Purkinje cell (primary cell): ENCODE measurements at places on chromosomes 2 and 18. TPM values are rescaled to one million over a fixed set of nuclear protein-coding genes. Genes with fewer than 3 reads are reported as not detected.

SPDYA gene
- polyA plus RNA-seq: 2.3 and 3.0 TPM in 2 replicates

KCNK3 gene
- 0.16 and 0.39 TPM in 2 replicates for polyA plus RNA-seq

KCNG2 gene
- polyA plus RNA-seq: not detected in 2 replicates

MC5R gene
- not detected in 2 replicates for polyA plus RNA-seq

RTP5 gene
- not detected in 2 replicates for polyA plus RNA-seq

B3GNT7 gene
- not detected in 2 replicates for polyA plus RNA-seq
